ENCODE measurements at places on chromosomes 1 and 21. TPM values are rescaled to one million over a fixed set of nuclear protein-coding genes. Genes with fewer than 3 reads are reported as not detected.

Gene CELA2B
- total RNA-seq: not detected

Gene CIART
- 0.77 TPM for total RNA-seq

Gene FAM72B
- total RNA-seq: 2.3 TPM

Gene OR2T35
- not detected for total RNA-seq

DNA sequence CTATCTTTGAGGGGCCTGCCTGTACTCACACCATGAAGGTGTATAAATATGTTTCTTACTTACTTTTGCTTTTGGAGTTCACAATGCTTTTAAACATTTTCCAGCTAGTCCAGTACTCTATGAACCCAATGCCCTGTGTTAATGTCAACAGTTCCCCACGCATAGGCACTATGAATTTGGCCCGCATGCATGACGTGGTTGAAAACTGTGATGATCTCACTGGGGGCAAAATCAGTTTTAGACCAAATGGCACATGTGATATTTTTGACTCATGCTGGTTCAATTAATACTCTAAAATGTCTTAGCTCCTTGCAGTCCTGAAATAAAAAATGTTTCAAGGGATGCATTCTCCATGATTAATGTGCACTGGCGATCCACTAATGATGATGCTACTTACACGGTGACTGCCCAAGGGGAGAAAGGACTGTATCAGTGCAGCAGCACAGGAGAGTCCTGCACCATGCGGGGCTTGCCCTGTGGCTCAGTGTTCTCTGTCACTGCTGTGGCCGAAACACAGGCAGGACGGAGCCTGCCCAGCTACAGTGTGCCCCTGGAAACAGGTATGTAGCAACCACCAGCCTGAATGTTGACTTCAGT is 15.7 kb downstream of the FNDC7 start:
- no peak for DNase-seq

GRCh38 chr1:199682081-199682480 is 345.4 kb upstream of the NR5A2 start:
- DNase-seq: no peak

DNA sequence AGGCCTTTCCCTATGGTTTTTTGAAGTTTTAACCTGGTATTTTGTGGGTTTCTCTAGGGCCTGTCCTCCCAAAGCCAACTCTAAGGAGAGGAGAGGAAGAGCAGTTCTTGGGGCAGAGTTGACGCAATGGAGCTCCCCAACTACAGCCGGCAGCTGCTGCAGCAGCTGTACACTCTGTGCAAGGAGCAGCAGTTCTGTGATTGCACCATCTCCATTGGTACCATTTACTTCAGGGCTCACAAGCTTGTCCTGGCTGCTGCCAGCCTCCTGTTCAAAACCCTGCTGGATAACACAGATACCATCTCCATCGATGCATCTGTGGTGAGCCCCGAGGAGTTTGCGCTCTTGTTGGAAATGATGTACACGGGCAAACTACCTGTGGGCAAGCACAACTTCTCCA is 38.2 kb downstream of the ZBTB40 start:
- DNase-seq: no peak

DNA sequence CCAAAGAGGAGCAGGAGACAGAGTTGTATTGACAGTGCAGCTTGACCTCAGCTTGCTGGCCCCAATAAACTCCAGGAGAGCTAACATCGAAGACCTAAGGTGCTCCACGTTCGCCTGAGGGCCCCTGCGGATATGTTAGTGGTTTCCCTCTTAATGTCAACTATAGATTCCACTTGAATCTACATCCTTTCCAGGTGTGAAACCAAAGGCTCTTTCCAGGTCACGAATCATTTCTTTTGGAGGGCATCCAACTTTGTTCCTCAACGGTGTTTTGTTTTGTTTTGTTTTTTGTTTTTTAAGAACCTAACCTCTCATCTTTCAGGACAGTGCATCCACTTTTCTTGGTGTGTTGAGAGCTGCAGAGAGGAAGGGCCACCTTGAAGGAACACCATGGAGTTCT is 267.6 kb upstream of the SGIP1 start:
- DNase-seq: no peak

GRCh38 chr1:3641046-3641760 is 8.7 kb downstream of the WRAP73 start:
- DNase-seq: no peak

Gene ACBD3
- total RNA-seq: 27.9 TPM

Gene KIF2C
- total RNA-seq: 9.7 TPM

DNA sequence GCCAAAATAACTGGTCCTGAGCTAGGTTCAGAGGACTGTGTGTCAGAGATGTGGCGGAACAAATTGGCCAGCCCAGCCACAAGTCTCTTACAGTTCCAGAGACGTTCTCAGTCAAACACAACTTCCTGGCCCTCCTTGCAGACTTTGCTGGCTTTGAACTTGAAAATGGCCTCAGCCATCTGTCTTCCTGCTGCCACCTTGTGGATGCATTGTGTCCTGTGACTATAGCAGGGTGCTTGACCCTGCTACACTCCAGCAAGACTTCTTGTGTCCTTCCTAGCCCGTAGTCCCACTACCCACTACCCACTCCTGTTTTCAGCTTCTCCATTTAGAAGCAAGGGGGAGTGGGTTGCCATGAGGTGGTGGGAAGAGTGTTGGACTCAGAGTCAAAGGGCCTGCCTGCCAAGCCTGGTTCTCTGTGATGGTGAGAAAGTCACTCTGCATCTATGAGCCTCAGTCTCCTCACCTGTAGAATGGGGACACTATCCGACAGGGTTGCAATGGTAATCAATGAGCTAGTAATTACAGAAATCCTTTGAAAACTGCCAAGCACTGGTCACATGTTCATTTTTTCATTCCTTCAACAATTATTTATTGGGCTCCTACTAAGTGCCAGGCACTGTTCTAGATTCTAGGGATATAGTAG is 109.9 kb downstream of the IGSF21 start:
- no peak for DNase-seq

Gene ENO1
- total RNA-seq: 1,383 TPM

GRCh38 chr1:33094971-33095604 is 14.1 kb downstream of the AZIN2 start:
- peak; percentile 22 for DNase-seq

DNA sequence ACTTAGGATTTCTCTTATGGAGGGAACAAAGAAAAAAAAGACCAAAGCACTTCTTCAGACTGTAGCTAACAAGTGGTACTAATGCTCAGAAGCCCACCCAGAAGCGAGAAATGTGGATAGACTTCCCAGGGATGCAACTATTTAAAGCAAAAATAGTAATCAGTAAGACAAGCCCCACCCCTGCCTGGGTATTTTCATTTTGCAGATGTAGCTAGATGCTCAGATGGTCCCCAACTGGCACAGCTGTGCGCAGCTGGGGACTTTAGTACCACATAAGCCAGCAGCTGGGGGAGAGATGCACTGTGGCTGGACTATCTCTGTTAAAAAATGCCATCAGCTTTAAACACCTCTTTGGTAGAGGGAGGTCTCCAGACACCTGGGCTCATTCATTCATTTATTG is 77.8 kb upstream of the SPAG17 start:
- no peak for DNase-seq

Gene GOLT1A
- total RNA-seq: not detected

DNA sequence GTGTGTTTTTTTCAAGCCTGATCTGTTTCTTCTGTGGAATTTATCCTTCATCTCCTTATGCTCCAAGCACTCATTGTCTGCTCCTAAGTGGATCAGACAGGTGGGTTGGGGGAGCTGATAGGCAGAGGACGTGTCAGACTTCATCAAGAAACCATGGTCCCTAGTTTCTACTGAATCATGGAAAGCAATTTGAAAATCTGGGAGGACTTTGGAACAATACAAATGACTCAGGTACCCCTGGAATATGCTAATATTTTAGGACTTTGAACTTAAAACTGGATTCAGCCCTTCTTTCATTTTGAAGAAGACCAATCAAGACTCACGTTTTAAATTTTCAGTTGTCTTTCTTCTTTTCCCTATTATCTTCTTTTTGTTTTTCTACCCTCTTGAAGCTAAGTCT is 7.7 kb downstream of the ABCG1 start:
- no peak for DNase-seq

DNA sequence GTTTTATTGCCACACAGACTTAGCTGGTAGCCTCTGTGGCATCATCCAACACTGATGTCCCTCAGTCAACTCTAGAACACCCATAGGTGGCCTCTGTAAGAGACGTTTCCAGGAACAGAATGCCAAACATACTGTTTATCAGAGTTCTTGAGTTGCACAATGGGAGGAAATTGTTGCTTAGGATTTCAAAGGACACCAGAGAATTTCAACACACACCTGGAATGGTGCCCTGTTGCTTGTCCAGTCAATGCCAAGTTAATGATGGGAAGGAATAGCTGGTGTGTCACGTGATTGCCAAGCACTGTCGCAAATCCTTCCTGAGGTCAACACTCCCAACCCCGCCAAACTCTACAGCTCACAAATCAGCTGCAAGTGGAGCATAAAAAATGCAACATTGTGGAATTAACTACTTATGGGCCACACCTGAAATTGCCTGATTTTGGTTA is 28.6 kb upstream of the DUSP23 start:
- peak; percentile 98 for DNase-seq

DNA sequence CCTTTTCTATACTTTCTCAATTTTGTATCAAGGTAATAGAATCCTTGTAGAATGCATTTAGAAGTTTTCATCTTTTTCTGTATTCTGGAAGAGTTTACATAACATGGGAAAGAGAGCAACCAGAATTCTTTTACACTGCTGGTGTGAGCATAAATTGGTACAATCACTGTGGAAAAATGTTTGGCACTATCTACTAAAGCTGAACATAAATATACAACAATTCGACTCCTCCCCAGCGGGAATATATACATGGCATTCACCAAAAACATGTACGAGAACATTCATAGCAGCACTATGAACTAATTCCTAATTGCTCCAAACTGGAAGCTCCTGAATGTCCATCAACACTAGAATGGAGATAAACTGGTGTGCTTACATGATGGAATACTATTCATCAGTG is 1.8 kb upstream of the ACBD6 start:
- DNase-seq: no peak

DNA sequence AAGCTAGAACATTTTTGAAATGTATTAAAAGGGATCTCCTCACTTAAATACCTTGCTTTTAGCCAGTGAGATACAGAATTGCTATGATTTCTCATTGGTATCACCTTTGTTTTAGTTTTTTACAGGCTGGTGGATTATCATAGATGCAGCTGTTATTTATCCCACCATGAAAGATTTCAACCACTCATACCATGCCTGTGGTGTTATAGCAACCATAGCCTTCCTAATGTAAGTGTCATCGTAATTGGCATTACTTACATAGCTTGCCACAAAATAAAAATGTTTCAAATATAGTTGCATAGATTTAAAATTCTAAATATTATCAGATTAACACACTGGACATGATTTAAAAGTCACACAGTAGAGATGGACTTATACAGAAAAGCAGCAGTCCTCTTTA is 4.7 kb downstream of the TMEM50A start:
- DNase-seq: no peak

Gene PINK1
- 100 TPM for total RNA-seq

GRCh38 chr1:111825217-111825616 is 69.5 kb downstream of the DDX20 start:
- no peak for DNase-seq

- DNase-seq: no peak
These were observed 207.1 kb downstream of the RYR2 start for GRCh38 chr1:237249120-237249519.

Gene LAPTM5
- total RNA-seq: 28.6 TPM

- peak; percentile 83 for DNase-seq
These were observed 20.6 kb upstream of the SH3D21 start for GRCh38 chr1:36285443-36286101.

GRCh38 chr1:233707153-233707879 is 93.4 kb downstream of the KCNK1 start:
- no peak for DNase-seq

- no peak for DNase-seq
These were observed 12.5 kb downstream of the CAPN8 start for GRCh38 chr1:223653015-223653414.

Gene KRTAP21-2
- total RNA-seq: not detected

Gene KDM5B
- total RNA-seq: 46.1 TPM

DNA sequence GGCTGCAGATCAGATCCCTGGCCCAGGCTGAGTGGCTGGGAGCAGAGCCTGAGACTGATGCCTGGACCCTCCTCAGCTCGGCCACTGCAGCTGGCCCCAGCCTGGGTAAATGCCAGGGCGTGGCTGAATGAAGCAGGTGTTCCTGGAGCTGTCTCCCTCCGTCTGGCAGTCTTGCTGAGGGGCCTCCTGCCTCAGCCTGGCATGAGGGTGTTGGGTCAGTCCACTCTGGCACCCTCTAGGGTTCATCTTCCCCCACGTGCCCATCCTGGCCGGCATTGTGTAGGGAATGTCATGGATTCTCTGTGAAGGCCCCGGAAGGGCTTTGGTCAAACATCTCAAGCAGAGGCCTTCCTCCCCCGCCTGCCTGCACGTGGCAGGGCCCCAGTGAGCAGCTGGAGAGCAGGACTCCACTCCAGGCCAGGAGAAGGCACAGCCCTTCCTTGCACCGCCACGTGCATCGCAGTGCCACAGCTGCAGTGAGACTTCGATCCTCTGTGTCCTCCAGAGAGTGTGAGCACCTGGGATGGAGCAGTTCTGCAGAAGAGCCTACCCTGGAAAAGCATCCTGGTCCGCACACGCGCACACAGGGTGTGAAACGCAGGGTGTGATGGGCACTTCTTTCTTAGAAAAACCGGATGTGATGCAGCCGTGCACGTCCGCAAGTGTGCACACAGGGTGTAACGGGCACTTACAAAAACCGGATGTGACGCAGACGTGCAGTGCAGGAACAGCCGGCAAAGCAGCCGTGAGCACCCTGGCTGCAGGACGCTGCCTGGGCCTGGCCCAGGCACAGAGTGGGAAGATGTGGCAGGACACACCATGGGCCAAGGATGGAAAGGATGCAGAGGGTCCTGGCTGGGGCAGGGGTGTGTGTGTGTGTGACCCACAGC is 4.6 kb upstream of the KRTAP10-4 start:
- no peak for DNase-seq

- DNase-seq: no peak
These were observed 33.3 kb upstream of the BECN2 start for GRCh38 chr1:241924080-241924808.

DNA sequence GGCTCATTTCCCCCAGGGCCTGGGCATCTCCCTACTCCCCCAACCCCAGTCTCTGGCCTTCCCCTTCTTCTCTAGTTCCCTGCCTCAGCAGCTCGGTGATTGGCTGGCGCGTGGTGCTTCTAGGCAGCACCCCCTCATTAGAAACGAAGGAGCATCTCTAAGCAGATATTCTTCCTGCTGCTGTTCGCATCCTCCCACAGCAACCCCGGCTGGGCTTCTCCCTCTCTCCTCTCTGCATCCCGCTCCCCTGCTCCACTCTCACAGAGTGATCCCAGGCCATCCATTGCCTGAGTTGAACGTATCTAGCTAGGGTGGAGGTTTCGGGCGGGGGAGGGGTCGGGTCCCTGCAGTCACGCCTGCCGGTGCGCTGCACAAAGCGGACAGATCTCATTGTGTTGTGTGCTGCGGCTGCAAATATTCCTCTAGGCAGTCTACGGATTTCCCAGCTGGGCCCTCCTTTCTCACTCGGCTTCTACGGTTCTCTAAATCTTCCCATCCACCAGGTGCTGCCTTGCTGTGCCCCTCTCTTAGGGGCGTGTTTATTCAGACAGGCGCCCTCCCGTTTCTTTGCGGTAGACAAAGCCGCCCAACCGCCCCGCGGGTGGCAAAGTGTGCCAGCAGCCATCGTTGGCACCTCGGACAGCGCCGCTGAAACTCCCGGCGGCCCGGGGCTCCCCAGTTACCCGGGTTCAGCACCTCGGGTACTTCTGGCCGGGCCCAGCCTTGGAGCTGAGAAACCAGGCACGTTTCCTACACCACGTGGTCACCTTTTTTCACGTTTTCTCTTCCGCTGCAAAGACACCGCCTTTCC is 2.2 kb downstream of the CACNA1E start:
- DNase-seq: no peak

- no peak for DNase-seq
These were observed 127.3 kb upstream of the APP start for GRCh38 chr21:26297851-26298250.

Gene TMOD4
- not detected for total RNA-seq
